ENCODE measurements at places on chromosomes 6 and 20.
A peak's percentile ranks its signal among the peaks of the same experiment; 100 is the strongest.

GRCh38 chr6:138291849-138292181, 73.5 kb upstream of the PBOV1 start:
- DNase-seq = no peak

DNA sequence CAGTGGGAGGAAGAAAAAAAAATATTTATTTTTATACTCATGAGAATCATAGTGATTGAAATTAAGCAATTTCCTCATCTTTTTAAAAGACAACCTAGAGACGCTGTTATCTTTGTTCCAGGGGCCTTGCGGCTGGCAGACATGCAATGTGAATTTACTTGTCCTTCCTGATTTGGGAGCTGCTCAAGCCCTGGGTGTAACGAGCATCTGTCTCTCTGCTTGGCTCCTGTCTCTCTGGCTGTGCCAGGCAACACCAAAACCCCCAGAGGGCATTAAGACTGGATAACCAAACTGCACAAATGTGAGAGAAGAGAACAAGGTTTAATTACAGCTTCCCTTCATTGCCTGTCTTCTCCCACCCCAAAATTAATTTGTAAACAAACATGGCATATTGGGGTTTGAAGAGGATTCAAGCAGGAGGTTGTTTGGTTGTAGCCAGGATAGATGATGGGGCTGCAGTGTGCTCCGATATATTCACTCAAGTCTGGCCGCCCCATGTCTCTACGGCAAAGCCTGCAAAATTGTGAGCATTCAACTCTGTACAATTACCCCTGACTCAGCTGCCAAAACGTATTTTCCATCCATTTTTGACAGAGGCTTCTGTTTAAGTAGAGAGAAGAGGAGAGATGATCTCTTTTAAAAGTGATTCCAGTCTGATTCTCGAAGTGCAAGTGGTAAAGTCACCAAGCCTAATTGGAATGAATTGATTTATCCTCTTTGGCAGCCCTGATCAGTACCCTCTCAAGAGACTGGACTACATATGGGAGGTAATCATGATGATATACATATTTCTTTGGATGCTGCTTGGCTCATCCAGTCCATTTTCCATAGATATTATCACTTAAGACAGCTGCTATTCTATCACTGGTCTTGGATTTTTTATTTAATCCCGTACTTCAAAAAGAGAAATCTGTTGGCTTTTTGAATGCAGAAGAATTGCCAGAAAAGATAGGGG, 170.2 kb downstream of the SLC24A3 start:
- no peak for DNase-seq

DNA sequence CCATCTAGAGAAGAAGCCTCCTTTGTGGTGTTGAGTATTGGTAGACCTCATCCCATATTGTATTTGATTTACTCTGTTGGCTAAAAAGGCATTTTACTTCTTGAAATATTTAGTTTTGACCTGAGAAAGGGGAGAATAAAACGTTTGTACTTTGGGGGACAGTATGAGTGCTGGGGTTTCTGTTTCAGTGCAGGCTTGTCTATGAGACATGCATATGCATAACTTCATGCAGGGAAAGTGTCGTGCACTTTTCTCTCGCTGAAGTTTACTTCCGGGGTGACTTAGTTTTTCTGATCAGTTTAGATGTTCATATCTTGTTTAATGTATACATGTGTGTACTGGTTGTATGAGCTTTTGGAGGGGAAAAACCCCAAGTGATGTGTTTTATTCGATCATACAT, 59.5 kb downstream of the UTRN start:
- peak; percentile 43 for DNase-seq

DNA sequence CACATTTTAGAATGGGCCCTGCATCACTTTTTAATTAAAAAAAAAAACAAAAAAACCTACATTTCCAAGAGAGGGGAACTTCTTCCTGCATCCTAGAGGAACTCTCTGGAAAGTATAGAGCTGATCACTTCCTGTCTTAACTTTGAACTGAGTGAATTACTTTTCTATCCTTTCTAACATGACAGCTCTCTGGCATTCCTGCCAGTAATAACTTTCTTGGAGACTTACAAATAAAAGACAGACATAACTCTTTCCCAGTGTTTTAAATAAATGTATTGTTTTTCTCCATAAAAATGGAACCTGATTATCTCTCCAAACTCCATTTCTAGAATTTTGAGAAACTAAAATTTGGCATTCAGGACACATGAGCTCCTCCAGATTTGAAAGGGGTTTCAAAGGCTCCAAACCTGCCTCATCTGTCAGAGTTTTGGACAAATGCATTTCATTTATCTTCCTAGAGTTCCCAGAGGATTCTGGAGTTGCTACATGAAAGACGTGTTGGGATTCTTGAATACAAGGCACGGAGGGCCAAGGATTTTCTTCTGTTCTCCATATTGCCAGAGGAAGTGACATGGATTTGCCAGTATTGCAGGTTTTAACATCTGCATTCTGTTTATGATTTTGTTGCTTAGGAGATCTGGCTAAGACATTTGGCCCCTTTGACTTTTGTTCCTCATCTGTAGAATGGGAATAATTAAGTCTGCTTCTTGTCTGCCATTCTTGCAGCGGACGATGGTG, 2.0 kb upstream of the SMOC2 start:
- no peak for DNase-seq

DNA sequence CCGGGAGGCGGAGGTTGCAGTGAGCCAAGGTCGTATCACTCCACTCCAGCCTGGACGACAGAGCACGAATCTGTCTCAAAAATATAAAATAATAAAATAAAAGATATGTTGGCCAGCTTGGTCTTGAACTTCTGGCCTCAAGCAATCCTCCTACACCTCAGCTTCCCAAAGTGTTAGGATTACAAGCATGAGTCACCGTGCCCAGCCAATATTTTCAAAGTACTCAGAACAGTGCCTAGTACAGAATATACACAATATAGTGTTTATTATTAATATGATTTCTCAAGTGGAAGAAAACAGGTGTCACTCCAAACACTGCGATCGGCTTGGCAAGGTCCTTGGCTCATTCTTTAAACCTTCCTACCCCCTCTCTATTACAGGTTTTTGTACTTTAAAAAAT, 3.1 kb downstream of the FAM210B start:
- DNase-seq = no peak

- no peak for DNase-seq
These were observed 1.2 kb downstream of the ZFAND3 start for GRCh38 chr6:37820718-37821079.

GRCh38 chr6:145486306-145486705, 249.0 kb downstream of the EPM2A start:
- no peak for DNase-seq

DNA sequence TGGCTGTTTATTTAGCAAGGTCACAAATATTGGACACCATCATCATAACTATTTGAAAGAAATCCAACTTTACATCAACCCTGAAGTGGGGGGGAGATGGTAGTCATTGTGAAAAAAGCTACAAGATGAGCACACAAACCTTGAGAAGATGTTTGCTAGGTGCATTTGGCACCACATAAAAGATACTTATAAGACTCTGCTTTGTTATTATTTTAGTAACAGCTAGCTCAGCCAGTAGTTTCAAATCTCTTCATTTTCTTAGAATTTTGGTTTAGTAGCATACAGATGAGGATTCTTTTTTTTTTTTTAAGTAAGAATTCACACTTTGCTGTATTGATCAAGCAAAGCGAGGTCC, 14.4 kb downstream of the ADTRP start:
- no peak for DNase-seq

GRCh38 chr20:58306421-58307261, 2.9 kb upstream of the RAB22A start:
- peak; percentile 46 for DNase-seq

DNA sequence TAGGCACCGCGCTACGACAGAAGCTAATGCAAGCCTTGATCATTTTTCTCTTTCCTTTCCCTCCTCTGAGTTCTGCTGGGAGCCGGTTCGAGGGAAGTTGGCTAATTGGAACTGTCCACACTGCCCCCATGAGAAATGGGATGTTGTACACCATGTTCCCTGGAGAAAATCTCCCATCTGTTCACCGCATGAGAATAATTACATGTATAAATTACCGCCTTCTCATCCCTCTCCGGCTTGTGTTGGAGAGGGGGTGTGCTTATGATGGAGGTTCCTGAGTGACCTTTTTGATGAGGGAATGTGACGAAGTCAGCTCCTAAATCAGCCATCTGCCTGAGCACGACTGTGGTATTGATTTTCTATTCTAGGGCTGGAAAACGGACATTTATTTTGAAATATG, 320.2 kb upstream of the SULF2 start:
- no peak for DNase-seq

DNA sequence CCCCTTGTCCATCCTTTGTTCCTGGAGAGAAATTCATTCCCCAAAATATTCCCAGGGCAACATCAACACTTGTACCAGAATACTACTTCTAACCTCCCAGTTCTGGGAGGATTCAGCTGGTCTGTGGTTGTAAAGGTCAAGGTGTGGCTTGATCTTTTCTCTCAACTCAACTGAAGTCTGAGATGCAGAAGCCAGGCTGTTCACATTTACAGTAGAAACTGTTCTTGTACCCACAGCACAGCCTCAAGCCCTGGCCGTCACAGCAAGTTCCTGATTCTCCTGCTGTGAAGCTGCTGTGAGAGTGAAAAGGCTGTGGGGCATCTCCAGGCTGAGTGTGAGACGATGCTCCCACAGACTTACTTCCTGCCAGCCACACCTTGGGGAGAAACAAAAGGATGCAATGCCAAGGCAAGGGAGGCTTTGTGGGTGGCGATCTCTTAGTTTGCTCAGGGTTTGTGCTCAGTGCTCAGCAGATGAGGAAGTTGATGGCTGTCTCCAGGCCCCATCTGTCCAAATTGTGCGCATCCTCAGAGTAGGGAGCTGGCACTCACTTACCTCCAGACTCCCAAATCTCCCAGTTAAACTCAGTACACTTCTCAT, 143.9 kb upstream of the FOXA2 start:
- DNase-seq = no peak

- DNase-seq = no peak
These were observed 45.1 kb downstream of the CGA start for GRCh38 chr6:87049779-87050178.

DNA sequence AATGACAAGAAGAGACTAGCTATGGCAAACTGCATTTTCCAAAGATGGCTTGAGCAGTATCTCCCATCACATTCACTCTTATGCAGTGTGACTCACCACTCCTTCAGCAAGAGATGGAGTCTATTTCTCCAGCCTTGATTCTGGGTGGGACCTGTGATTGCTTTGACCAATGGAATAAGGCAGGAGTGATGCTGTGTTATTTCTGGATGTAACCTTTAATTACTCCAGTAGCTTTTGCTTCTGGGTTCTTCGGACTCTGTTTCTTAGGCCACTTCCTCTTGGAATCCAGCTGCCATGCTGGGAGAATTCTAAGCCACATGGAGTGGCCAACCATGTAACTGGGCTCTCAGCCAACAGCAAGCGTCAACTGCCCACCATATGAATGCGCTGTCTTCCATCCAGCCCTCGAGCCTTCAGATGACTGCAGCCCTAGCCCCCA, 50.7 kb downstream of the TGM2 start:
- no peak for DNase-seq

- no peak for DNase-seq
These were observed 434.7 kb downstream of the BCKDHB start for GRCh38 chr6:80541181-80541580.

DNA sequence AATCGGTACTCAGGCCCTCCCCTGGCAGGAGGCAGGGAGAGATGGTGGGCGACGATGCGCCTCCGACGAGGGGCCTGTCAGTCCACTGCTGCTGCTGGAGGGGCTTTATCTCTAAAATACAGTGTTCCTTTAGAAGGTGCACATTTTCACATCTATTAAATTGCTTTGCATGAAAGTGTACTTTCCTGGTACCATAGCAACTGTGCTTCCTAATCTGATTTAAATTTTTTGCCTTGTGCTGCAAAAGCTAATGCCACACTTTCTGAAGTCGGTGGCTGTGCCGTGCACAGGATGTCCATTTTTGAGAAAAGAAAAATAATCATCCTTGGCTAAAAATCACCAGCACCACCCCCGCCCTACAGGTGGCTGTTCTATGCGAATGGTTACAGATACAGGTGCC, 262.0 kb upstream of the CDH4 start:
- DNase-seq = no peak

DNA sequence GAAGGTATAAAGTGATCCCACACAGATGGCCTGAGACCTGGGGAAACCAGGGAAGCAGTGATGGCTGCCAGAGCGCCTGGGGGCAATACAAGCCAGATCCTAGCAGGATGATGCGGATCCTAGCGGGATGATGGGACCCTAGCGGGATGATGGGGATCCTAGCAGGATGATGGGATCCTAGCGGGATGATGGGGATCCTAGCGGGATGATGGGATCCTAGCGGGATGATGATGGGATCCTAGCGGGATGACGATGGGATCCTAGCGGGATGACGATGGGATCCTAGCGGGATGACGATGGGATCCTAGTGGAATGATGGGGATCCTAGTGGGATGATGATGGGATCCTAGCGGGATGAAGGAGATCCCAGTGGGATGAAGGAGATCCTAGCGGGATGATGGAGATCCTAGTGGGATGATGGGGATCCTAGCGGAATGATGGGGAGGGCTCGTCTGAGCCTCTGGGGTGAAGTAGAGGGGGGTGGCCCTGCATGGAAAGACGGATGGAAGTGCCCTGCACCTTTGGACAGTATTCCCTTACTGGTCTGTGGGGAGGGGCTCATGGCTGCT, 44.2 kb upstream of the CDH22 start:
- no peak for DNase-seq

- no peak for DNase-seq
These were observed 61.4 kb downstream of the RFPL4B start for GRCh38 chr6:112408522-112408921.

- DNase-seq = no peak
These were observed 36.3 kb downstream of the PLEKHG1 start for GRCh38 chr6:150635906-150636514.

DNA sequence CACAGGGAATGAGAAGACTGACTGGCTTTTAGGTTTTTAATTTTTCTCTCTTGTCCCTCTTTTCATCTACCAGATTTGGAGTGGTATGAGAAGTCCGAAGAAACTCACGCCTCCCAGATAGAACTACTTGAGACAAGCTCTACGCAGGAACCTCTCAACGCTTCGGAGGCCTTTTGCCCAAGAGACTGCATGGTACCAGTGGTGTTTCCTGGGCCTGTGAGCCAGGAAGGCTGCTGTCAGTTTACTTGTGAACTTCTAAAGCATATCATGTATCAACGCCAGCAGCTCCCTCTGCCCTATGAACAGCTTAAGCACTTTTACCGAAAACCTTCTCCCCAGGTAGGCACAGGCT, 644 bp downstream of the MAD2L1BP start:
- no peak for DNase-seq

DNA sequence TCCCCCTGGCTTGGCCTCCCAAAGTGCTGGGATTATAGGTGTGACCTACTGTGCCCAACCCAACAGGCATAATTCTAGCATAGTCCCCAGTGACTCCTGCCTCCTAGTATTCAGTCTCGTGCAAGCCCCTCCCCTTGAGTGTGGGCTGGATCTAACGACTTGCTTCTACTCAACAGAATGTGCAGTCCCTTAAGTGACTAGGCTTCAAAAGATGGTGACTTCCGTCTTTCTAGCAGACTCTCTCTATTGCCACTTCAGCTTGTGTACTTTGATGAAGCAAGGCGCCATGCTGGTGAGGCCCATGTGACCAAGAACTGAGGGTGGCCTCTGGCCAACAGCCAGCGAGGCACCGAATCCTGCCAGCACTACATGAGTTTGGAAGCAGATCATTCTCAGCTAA, 109.6 kb upstream of the TRAF3IP2 start:
- DNase-seq = no peak

- DNase-seq = no peak
These were observed 38.8 kb downstream of the SRC start for GRCh38 chr20:37384683-37385174.

GRCh38 chr6:68368845-68369244, 266.2 kb upstream of the ADGRB3 start:
- DNase-seq = no peak

Data from GM12864 (cell line).